Stimulated activated CD4-positive, alpha-beta T cell treated with anti-CD3 and anti-CD28 coated beads, Interleukin-1b, Interleukin-23, amount 100 ng/mL, for 1 hour (primary cell): ENCODE measurements at places on chromosomes 1 and 21.

DNA sequence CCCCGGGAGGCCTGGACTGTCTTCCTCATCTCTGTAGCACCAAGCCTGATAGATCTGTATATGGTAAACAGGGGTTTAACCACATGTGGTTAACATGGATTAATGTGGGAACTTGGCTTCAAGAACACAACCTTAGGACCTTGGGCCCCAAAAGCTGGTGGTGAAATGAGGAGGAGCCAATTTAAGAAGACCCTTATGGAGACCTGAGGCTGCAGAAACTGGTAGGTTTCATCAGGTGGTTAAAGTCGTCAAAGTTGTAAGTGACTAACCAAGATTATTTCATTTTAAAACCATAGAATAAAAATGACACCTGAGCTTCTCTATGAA, 14.0 kb downstream of the THEMIS2 start:
- DNase-seq: no peak

DNA sequence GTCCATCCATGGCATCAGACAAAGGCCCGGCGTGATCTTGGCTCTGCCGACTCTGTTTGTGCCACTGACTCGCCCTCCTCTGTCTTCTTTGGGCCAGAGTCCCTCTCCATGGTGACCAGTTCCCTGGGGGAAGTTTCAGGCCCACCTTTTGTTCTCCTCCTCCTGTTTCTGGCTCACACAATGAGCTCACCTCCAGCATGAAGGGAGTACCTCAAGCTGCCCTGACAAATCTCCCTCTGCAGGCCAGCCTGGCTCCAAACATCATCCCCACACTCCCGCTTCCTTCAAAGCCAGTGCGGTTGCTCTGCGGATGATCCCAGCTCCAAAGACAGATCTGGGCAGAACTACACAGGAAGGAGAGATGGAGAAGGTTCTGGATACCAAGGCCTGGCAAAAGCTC, 576.6 kb downstream of the NPHP4 start:
- no peak for DNase-seq

DNA sequence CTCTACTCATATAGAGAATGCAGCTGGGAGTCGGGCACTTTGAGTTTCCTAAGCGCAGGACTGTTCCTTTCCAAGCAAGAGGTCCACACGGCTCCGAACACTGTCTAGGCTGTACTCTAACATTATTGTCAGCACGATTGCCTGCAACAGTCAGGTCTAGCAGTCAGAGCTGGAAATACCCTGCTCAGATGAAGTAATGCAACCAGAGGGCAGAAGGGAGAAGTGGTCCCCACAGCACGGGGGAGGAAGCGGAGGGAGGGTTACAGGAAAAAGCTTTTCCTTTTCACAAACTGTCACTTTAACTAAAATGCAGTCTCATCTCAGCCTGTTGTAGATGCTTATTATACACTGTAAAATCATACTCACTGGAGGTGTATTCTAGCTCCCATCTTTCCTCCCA, 98.9 kb upstream of the SLC44A3 start:
- DNase-seq: no peak

- no peak for DNase-seq
Observed at GRCh38 chr21:36096398-36097290, 26.8 kb downstream of the CBR1 start.

DNA sequence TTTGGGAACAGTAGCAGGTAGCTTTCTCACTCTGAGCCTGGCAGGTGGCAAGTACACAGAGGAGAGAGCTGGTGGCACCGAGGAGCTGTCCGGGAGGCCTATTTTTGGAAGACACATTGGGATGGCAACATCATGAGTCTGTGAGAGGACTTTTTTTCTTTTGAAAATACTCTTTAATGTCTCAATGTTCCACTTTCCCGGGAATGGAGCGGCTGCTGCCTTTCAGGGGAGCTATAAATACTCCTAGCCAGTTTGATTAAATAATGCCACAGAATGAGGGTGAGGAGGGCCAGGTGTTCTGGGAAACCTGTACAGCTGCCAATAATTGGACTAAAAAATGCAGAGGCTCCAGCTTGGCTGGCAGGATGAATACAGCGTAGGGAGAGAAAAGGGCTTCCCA, 93.3 kb upstream of the COG2 start:
- DNase-seq: no peak

DNA sequence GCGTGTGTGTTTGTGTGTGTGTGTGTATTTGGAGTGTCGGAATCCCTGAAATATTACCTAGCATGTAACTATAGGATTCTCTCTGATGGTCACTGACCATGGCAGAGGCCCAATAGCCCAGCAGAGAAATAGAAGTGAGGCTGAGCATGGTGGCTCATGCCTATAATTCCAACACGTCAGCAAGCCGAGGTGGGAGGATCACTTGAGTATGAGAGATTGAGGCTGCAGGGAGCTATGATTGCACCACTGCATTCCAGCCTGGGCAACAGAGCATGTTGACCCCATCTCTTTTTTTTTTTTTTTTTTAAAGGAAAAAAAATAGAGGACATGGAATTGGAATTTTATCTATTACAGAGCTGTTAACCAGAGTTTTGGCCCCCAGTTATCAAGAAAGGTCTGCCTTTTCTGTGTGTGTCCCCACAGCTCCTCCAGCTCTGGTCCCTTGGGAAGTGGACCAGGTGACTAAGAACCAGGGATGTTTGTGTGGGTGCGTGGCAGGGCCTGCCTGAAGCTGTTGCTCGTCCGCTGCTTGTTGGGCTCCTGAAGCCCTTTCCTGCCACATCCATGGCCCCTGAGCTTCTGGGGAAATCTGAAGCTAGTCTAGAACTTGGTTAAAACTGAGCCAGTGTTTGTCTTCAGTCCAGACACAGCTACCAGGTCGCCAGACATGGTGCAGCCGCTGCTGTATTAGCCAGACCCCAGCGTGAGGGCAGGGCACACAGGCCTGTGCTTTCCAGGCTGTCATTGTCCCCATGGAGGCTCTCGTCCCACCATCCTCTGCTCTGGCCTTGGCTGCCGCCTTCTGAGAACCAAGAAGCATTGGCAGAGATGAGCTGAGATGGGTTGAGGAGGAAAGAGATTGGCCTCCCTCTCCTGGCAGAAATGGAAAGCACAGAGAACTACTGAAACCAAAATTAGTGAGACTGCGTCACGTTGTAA, 25.5 kb downstream of the CAPN9 start:
- DNase-seq: no peak

DNA sequence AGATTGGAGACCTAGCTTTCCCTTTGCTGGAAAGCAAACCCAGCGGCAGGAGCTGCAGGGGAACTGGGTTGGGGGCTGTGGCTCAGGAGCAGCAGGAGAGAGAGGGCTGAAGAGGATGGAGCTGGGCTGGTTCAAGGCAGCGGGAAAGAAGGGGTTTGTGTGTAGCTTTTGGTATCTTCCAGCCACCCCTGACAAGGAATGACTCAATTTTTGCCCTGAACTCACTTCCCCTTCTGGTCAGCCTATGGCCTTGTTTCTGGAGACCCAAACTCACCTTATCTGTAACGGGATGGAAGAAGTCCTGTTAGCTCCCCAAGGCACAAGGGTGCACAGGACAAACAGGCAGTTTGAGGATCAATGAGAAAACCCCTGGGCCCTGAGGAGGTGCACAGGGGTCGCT, 13.1 kb downstream of the C1orf115 start:
- no peak for DNase-seq

- no peak for DNase-seq
Observed at GRCh38 chr21:15134701-15135470, 70.1 kb upstream of the NRIP1 start.

- no peak for DNase-seq
Observed at GRCh38 chr1:114250683-114251572, 97.3 kb upstream of the SYT6 start.

DNA sequence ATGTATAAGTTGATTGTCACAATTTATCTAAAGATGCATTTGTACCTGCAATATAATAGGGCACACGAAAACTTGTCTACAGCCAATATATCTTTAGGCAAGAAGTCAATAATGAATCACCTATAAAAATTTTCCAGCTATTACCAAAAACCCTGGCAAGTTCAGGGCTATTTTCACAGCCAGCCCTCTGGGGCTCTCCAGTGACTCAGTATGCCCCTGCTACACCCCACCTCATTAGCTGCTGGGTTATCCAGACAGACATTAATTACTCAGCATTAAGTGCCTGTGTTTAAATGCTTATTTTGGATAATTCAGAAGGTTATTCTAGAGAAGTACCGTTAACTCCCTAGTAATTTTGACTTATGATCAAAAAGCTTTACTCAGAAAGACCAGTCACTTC, 220.2 kb downstream of the TBX15 start:
- DNase-seq: no peak

DNA sequence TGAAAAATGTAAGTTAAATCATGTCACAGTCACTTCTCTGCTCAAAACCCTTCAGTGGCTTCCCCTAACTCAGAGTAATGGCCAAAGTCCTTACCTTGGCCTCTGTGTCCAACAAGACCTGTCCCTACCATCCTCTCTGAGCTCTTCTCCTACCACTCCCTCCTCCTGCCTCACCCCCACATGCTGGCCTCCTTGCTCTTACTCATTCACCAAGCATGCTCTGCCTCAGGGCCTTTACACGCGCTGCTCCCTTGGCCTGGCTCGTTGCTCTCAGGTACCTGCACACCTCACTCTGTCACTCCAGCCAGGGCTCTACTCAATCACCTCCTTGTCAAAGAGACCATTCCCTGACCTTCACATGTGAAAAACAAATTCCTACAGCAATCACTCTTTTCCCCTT, 54.2 kb downstream of the SEC16B start:
- DNase-seq: no peak

DNA sequence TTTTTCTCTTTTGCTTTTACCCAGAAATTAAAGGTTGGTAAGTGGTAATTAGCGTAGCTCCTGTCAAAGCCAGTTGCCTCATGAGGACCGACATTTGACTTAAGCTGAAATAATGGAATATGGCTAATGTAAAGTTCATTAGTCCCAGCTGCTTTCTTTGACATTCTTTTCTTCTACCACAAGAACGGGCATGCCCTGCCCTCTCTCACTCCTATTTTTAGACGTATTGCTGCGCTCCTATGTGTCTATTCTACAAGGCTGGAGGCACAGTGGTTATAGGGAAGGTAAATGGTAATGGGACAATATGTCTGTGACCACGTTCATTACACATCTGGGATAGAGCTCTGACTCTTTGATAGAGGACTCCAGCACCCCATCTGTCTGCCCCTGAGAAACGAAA, 6.8 kb downstream of the CORT start:
- DNase-seq: no peak

- no peak for DNase-seq
Observed at GRCh38 chr21:31618696-31619430, 40.6 kb upstream of the SOD1 start.

DNA sequence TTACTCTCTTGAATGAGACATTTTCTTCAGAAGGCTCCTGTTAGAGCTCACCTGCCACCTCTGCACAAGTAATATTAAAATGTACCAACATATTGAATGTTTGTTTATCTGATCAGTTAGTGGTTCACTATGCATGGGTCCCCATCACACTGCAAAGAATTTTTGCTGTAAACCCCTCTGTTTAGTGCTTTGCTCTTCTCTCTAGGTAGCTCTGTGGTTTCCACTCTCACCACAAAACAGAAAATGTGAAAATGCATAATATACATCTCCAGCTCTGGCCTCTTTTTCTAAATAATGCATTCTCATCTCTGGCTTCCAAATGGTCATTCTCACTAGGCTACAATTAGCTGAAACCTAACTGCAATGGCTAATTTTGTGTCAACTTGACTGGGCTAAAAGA, 176.7 kb downstream of the TRIM33 start:
- no peak for DNase-seq

DNA sequence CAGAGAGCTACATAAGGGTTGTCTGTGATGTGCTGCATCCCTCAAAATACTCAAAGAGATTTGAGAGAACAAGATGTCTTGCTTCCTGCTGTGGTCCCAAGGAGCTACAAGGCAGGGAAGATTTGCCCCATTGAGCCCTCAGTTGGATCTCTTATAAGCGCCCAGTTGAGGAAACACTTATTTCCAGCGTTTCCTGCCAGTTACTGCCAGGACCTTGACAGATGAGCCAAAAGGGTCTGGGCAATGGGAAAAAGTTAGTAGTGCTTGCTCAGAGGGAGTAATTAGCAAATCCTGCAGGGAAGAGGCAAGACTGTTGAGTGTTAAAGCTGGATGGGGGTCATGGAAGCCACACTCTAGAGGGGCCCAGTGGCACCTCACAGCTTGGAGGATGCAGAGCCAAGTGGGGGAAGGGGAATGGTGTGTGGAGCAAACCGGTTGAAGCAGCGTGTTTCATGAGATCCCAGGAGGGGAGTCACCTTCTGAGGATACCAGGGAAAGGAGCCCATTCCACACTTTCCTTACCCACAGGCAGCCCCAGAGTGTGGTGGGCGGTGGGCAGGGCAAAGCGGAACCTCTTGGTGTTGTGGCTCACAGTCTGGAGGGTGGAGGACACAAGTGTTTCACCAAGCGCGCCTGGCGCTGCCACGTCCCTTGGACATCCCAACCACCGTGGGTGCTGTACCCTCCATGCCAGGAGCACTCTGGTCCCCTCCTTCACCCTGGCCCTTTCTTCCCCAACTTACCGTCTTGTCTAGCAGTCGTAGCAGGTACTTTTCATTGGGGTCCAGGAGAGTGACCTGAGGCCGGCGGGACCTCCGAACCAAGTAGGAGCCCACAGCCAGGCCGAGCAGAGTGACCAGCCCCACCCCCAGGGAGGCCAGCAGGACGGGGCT, 805 bp downstream of the CYB5R1 start:
- no peak for DNase-seq

- peak; percentile 64 for DNase-seq
Observed at GRCh38 chr1:248862998-248863881, 4.4 kb upstream of the ZNF692 start.

GRCh38 chr21:43191971-43192370, 23.2 kb downstream of the CRYAA start:
- DNase-seq: no peak

DNA sequence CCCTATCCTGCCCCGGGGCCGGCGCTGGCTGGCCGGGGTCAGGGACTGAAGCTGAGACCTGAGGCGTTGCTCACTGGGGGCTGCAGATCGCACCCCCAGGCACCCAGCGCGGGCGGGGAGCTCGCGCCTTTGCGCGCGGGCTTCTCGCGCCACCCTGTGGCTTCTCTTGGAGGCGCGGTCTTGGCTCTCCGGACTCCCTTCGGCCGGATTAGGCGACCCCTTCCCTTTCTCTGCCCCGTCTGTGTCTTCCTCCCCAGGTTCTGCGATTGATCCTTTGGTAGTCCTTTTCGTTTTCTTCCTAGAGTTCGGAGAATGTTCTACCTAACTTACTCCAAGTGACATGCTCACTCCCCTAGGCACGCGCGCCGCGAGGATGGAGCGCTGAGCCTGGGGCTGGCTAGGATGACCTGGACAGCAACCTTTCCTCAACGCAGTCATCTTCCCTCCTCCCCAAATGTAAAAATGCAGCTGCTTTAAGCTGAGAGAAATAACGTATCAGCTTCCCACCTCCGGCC, 495 bp upstream of the NTRK1 start:
- no peak for DNase-seq

DNA sequence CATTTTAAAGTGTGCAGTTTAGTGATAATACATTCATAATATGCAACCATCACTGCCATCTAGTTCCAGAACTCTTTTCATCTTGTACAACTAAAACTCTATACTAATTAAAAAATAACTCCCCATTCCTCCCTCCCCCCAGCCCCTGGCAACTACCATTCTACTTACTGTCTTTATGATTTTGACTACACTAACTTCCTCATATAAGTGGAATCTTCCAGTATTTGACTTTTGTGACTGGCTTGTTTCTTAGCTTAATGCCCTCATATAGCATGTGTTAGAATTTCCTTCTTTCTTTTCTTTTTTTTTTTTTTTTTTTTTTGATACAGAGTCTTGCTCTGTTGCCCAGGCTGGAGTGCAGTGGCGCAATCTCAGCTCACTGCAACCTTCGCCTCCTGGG, 1.4 kb upstream of the NVL start:
- no peak for DNase-seq

GRCh38 chr1:165303386-165303785, 53.1 kb downstream of the LMX1A start:
- no peak for DNase-seq

GRCh38 chr21:42592156-42592820, 61.1 kb upstream of the PDE9A start:
- no peak for DNase-seq
